ENCODE measurements at places on chromosomes 12 and 14.

DNA sequence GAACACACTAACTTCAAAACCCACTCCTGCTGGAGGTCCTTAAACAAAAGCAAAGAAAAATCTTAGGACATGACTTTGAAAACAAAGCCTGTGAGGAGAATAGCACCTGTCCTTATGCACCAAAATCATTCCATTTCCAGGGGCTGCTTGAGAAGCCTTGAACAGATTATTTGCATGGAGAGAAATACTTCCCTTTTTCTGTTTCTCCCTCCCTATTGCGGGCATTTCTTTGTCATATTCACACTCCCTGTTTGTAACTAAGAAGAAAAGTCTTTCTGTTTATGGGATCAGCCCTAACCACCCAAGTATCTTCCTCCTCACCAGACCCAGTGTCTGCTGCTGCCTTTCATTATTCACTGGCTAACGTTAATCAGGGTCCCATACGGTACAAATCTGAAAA, 218.8 kb downstream of the DPF3 start:
- no peak for DNase-seq

- no peak for DNase-seq
Observed at GRCh38 chr12:38137716-38138115, 178.9 kb upstream of the ALG10B start.

DNA sequence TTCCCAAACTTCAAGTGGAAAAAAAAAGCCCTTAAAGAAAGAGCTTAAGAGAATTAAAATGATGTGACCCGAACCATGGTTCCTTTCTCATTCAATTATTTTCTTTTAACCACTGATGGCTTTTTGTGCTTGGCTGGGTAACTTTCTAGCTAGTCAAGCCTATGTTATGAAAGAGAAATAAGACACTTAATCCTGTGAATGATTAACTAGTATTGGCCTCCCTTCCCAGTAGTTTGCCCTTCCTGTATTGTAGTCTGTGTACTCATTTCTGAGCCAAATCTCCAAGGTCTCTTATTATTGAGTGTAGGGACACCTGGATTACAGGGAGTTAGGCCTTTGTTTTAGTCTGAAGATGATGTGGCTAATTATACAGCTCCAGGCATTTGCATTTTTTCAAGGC, 353.0 kb downstream of the RAD51B start:
- no peak for DNase-seq

DNA sequence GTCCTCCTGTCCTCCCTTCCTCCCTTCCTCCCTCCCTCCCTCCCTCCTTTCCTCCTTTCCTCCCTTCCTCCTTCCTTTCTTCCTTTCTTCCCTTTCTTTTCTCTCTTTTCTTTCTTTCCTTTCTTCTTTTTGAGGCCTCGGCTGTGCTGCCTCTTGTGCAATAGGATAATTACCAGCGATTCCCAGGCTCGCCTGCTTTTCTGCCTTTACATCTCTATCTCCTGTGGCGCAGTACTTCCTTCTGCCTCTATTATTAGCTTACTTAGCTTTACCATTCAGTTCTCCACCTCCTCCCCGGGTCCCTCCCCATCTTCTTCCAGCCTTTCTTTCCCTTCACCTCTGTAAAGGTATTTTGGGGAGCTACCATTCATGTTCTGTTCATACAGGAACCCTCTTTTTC, 19.9 kb downstream of the ETV6 start:
- no peak for DNase-seq

- DNase-seq = no peak
Observed at GRCh38 chr12:108822497-108823205, 34.7 kb downstream of the SSH1 start.

DNA sequence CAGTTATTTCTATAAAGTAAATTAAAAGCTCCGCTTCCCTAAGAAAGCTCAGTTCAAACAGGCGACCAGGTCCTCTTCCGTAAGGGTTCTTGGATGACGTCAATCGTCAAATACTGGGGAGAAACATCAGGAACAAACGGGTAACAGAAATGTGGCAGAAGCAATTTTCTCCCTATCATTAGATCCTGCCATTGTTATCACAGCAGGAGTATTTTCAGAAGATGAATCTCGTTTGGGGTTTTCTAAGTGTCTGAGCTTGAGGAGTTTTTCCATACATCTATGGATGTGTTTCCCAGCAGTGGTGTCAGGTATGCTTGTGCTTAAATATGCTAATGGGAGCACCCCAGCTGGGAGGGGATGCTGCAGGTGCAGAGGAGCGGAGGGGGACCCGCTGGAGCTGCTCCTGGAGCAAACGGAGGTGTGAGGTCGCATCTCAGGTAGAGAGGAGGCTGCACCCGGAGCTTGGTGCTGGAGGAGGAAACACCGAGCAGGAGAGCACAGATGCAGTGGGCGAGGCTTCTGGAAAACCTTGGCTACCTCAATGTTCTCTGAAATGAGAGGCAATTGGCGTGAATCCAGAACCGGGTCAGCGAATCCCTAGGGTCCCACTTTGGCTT, 795.5 kb downstream of the AACS start:
- DNase-seq = no peak

DNA sequence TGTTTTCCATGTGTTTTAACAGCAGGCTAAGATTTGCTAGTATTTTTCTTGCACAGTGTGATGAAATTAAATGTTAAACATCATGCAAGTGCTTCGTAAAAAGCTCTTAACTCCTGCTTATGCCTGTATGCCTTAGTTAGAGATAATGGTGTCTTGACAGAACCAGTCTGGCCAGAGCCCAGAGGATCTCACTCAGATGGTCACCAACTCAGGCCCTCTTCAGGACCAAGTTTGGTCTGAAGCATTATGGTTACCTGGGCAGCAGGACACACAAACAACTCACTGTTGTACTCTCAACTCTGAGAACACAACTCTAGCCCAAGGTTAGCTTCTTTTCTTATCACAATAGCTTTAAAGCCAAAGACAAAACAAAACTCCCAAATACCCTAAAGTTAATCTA, 115.4 kb downstream of the KIF21A start:
- DNase-seq = no peak

DNA sequence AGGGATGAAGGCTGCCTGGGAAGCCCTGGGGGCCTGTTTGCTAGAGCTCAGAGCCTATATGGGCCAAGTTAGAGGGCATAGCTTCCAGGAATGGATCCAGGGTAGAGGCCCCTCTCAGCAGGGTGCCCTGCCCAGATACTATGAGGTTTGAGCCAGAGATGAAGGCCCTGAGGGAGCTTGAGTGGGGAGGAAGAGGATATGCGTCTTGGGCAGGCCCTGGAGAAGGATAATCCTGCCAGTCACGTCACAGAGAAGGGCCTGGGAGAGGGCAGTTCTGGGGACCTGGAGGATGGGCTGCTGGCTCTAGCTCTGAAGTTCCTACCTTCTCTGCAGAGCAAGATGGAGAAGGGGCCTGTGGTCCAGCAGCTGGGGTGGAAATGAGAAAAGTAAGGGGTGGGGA, 5.9 kb upstream of the CACNB3 start:
- DNase-seq = no peak

DNA sequence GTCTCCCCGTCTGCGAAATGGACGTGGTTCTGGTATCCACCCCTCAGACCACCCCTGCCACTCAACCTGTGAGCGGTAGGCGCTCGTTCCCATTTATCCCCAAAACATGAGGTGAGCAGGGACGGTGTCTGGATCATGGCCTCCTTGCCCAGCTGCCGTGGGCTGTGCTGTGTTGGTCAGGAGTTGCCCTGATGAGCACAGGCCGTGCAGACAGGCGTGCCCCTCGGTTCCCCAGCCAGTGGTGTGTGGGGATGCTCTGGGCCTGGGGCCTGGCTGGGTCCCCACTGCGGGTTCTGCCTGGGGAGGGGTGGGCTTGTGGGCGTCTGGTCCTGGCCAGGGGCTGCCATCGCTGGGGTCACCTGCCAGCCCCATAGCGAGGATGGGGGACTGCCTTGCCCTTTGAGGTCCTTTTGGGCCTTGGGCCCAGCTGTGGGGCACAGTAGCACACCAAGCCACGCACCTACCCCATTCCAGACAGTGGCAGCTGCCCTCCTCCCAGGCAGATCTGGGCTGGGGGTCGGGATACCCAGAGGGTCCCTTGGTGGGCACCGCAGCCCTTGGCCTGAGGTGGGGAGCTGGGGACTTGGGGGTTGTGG, 11.3 kb upstream of the PUS1 start:
- no peak for DNase-seq

DNA sequence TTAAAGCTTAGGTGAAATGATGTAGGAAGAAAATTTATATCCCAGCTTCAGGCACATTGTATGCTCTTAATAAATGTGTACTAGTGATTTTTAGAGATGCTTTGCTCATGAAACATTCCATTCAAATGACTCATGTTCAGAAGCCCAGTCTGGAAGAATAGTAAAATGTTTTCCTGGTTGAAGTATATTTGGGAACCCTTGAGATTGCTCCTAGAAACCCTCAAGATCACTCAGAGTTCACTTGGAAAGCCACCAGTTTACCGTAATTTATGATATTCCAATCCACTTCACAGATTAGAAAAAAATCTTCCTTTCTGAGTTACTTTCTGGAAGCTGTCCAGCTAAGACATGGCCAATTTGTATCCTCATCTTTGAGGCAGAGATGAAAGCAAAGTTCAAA, 186.4 kb downstream of the SYT10 start:
- DNase-seq = no peak

DNA sequence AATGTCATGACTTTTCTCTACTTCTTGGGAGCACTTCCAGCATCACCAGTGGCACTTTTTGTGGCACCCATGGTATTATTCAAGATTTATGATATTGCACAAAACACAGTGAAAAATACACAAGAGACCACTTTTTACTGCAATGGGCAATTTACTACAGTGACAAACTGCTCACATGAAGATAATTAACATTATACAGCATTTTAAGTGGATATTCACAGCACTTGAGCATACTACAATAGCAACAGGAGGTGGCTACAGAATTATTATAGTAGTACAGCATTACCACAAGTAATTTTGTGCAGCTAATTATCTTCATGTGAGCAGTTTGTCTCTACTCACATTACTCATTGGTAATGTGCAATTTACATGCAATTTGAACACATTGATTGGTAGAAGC, 18.3 kb downstream of the IL26 start:
- no peak for DNase-seq

DNA sequence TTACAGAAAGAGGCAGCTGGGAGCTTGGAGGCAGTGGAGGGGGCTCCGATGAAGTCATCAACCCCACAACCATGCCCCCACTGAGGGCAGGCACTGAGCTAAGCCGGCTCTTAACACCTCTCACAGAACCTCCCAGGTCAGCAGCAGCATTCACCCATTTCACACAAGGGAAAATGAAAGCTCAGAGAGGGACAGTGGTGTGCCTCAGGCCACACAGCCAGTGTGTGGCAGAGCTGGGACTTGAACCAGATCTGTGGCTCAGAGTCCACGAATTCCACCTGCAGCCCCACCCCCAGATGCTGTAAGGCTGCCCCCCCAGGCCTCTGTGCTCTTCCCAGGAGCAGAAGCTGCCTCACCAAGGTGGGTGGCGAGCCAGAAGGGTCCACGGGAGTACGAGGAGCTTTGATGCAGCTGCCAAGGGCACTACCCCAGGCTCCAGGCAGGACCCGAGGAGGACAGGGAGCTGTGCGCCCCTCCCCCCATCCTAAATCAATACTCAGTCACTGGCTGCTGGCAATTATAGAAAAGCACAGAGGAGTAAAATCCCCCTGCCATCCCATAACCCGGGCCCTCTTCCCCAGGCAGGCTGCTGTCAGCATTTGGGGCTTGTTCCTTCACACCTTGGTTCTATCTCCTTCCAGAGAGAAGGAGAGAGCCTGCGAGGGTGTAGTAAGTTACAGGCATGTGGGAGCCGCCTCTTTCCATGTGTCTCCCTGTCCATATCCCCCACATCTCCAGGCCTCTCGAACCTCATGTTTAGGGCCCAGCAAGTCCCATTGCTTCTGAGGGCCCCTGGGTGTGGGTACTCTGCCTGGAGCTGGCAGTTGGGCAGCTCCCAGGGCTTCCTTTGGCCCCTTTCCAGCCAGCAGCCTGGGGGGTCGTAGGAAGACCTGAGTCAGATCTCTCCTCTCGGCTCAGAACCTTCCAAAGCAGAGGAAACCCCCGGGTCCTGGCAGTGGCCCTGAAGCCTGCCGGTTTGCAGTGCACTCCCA, 47.6 kb downstream of the FAM222A start:
- no peak for DNase-seq

DNA sequence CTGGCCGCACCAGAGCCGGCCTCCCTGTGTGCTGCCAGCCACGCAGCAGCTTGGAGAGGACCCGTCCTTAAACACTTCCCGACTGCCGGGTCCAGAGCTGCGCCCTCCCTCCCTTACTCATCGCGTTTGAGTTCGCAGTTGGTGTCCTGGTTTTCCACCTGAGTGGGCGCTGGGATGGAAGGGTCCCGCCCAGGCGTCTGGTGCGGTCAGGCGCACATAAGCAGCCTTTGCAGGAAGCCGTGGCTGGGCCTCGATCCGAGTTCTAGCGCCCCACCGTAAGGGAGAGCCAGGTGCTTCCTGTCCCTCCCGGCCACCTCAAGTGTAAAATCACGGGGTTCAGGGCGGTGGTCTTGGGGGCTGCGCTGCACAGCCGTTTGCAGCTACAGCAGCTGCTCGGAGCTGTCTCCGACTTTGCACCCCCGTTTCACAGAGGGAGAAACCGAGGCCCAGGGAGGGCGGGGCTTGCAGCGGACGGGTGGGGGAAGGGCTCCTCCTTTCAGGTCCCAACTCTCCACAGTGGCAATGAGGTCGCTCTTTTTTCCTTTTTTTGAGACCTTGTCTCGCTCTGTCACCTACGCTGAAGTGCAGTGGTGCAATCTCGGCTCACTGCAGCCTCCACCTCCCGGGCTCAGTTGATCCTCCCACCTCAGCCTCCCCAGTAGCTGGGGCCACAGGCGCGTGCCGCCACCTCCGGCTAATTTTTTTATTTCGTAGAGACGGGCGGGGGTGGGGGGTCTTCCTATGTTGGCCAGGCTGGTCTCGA, 51.3 kb downstream of the LRCOL1 start:
- no peak for DNase-seq

DNA sequence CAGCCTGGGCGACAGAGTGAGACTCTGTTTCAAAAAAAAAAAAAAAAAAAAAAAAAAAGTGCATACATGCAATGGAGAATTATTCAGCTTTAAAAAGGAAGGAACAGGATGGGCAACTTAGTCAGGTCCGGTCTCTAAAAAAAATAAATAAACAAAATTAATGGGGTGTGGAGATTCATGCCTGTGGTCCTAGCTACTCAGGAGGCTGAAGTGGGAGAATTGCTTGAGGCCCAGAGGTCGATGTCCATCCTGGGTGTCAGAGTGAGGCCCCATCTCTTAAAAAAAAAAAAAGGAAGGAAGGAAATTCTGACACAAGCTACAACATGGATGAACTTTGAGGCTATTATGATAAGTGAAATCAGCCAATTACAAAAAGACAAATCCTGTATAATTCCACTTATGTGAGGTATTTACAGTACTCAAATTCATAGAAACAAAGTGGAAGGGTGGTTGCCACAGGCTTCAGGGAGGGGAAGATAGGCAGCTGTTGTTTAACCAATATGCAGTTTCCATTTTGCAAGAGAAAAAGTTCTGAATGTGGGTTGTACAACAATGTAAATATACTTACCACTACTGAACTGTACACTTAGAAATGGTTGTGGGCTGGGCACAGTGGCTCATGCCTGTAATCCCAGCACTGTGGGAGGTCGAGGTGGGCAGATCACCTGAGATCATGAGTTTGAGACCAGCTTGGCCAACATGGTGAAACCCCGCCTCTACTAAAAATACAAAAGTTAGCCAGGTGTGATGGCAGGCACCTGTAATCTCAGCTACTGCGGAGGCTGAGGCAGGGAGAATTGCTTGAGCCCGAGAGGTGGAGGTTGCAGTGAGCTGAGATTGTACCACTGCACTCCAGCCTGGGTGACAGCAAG, 12.3 kb upstream of the APOF start:
- DNase-seq = no peak

GRCh38 chr14:52314595-52315354, 663 bp downstream of the PTGER2 start:
- no peak for DNase-seq

GRCh38 chr12:46222636-46223035, 46.2 kb downstream of the SLC38A1 start:
- no peak for DNase-seq

- DNase-seq = no peak
Observed at GRCh38 chr12:75853626-75854025, 177.9 kb downstream of the PHLDA1 start.

Measured in hematopoietic multipotent progenitor cell treated with erythropoietin and hydrocortisone succinate and interleukin-3 and kit ligand, for 17 days (in vitro differentiated cells).